NCI-H524 (cell line): ENCODE measurements at places on chromosomes 1 and 21.

- DNase-seq = no peak
These were observed 33.3 kb upstream of the TENT5C start for GRCh38 chr1:117572546-117572945.

GRCh38 chr1:242139442-242139841 lies 140.5 kb upstream of the MAP1LC3C start:
- DNase-seq = no peak

DNA sequence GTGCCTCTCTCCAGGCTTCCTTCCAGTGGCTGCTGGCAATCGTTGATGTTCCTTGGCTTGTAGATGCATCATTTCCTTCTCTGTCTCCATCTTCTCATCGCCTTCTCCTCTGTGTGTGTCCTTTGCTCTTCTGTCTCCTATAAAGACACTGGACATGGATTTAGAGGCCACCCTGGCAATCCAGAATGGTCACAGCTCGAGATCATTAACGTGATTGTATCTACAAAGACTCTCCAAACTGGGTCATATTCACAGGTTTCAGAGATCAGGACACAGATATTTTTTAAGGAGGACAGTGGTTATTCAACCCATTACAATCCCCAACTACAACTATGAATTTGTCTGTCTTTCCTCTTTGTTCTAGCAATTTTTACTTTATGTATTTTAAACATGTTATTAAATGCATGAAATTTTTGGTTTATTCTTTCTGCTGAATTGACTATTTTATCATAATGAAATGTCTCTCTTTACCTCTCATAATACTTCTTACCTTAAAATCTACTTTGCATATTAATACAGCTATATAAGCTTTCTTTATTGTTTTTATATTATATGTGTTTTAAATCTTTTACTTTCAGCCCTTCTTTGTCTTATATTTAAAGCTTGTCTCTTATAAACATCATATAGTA lies 22.8 kb downstream of the CR1 start:
- no peak for DNase-seq

GRCh38 chr1:57131701-57132394 lies 166.0 kb upstream of the C8B start:
- no peak for DNase-seq

DNA sequence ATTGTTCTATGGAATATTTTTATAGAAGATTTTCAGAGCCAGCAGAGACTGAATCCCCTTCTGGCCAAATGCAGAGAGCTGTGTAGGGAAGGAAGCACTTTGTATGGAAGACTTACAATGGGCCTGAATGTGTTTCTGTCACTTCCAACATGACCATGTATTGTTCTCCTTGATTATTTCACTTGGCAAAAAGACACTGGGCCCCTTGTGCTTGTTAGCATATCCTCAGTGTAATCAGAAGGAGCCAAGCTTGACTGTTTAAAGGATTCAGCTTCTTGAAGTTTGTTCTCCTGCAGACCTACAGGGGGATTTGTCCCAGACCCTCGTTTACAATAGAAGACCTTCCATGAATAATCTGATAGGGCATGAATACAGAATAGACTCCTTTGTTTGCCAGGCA lies 48.1 kb upstream of the UBE2U start:
- no peak for DNase-seq

- DNase-seq = no peak
These were observed 85.3 kb downstream of the HHIPL2 start for GRCh38 chr1:222462601-222463000.

- DNase-seq = no peak
These were observed 5.2 kb upstream of the CTH start for GRCh38 chr1:70405780-70406416.
